ENCODE measurements at places on chromosomes 7 and 10. TPM values are rescaled to one million over a fixed set of nuclear protein-coding genes. Genes with fewer than 3 reads are reported as not detected.

DNA sequence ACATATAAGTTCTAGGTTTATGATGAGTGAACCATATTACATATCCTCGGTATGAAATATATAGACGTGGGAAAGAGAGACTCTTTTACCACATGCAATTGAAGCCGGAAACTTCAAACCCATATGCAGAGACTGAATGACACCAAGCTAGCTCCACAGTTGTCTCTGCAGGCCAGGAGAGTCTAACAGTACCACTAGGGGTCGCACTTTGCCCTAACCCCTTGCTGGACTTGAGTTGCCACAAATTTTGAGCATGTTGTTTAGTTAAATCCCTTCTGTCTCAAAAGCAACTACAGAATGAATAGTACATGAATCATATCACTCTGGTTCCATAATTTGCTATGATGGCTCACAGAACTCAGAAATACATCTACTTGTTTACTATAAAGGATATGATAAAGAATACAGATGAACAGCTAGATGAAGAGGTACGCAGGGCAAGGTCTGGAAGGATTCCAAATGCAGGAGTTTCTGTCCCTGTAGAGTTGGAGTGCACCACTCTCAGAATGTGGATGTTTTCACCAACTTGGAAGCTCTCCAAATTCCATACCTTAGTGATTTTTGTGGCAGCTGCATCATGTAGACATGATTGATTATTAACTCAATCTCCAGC lies 112.4 kb upstream of the YAE1 start:
- H3K27ac ChIP-seq = no peak overlapping the region
- peaks cover 14% of the 10 kb centered on the region for H3K27me3 ChIP-seq
- H3K4me3 ChIP-seq = no peak overlapping the region
- DNase-seq = peak; percentile 44

DNMBP gene
- 6.4 TPM for total RNA-seq

DNA sequence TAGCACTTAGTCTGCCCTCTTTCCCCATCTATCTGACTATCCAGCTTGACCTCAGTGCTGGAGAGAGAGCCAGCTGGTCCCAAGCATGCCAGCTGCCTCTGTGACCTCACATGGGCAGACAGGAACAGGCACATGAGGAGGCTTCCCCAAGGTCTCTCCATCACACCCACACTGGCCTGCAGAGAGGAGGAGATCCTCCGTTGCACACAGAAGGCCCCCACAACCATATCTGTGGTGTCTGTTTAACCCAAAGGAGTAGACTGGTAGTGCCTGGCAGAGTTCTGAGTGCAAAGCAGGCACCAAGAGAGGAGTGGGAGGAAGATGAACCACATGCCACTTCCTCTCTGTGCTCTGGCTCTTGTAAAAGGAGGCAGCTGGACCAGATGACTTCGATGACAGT lies 4.8 kb upstream of the ANK3 start:
- H3K27me3 ChIP-seq = no peaks in the 10 kb centered on the region
- no peaks in the 10 kb centered on the region for H3K4me1 ChIP-seq
- no peak overlapping the region for H3K27ac ChIP-seq
- H3K36me3 ChIP-seq = no peaks in the 10 kb centered on the region

SNX10 gene
- 26.0 TPM for total RNA-seq

GRCh38 chr10:6958711-6959110 lies 378.6 kb upstream of the PRKCQ start:
- DNase-seq = no peak
- no peaks in the 10 kb centered on the region for H3K27me3 ChIP-seq
- no peaks in the 10 kb centered on the region for H3K4me1 ChIP-seq
- H3K36me3 ChIP-seq = no peaks in the 10 kb centered on the region

TAS2R4 gene
- total RNA-seq = 0.80 TPM

GRCh38 chr10:88116971-88117626 lies 253.7 kb downstream of the PTEN start:
- no peaks in the 10 kb centered on the region for H3K36me3 ChIP-seq
- H3K27ac ChIP-seq = no peak overlapping the region
- no peak for DNase-seq
- no peak overlapping the region for H3K4me3 ChIP-seq
- H3K4me1 ChIP-seq = 0 out of 2 replicates have a peak, but pooled peaks cover 5% of the 10 kb centered on the region

- H3K27me3 ChIP-seq = no peaks in the 10 kb centered on the region
- no peak overlapping the region for H3K27ac ChIP-seq
- H3K36me3 ChIP-seq = peaks cover 12% of the 10 kb centered on the region
- H3K4me1 ChIP-seq = peaks cover 20% of the 10 kb centered on the region
- no peak for DNase-seq
Measured at GRCh38 chr10:72223743-72224101, 7.6 kb upstream of the ASCC1 start.

DNA sequence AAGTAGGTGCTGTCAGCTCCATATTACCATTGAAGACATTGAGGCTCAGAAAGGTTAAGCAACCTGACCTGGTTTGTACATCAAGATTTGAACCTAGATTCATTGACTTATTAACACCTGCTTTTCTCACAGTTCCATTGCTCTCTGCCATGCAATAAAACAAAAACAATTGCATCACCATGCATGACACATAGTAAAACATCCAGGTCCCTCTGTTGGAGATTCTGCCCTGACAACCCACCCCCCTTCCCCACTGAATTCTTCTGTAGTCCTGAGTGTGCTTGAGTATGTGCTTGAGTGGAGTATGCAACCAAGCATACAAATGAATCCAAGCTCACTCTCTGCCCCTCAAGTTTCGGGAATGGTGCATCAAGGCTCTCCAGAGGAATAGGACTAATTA lies 6.0 kb upstream of the LMBR1 start:
- no peak overlapping the region for H3K27ac ChIP-seq
- H3K27me3 ChIP-seq = no peaks in the 10 kb centered on the region
- no peak overlapping the region for H3K4me3 ChIP-seq
- H3K36me3 ChIP-seq = no peaks in the 10 kb centered on the region

GRCh38 chr10:118732245-118733165 lies 22.3 kb downstream of the CACUL1 start:
- no peaks in the 10 kb centered on the region for H3K27me3 ChIP-seq
- no peak overlapping the region for H3K4me3 ChIP-seq
- no peaks in the 10 kb centered on the region for H3K36me3 ChIP-seq

MCU gene
- total RNA-seq = 28.7 TPM

- peaks cover 13% of the 10 kb centered on the region for H3K4me1 ChIP-seq
- H3K27ac ChIP-seq = no peak overlapping the region
- peaks cover 37% of the 10 kb centered on the region for H3K27me3 ChIP-seq
- H3K36me3 ChIP-seq = no peaks in the 10 kb centered on the region
- DNase-seq = no peak
Measured at GRCh38 chr10:78864761-78865537, 203.8 kb upstream of the ZMIZ1 start.

DNA sequence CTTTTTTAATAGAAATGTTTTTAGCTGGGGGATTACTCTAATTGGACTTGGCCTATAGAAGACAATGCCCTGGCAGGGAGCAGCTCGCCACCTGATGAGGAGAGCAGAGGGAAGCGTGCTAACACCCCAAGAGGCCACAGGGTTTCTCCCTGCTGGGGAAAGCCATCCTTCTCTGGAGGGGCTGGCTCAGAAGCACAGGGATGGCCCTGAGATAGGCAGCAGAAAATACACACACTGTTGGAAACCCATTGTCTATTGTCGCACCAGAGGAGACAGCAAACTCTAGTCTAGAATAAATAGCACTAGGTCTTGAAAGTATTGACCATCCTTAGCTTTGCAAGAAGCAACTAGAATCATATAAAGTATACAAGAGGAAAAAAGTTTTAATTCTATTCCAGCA lies 5.4 kb downstream of the COBL start:
- H3K27ac ChIP-seq = no peak overlapping the region
- DNase-seq = no peak
- no peaks in the 10 kb centered on the region for H3K27me3 ChIP-seq

OR2F1 gene
- 0.90 TPM for total RNA-seq

GRCh38 chr10:69438536-69439349 lies 12.5 kb upstream of the TSPAN15 start:
- no peak overlapping the region for H3K27ac ChIP-seq
- peaks cover 24% of the 10 kb centered on the region for H3K4me1 ChIP-seq
- no peak for DNase-seq

DNA sequence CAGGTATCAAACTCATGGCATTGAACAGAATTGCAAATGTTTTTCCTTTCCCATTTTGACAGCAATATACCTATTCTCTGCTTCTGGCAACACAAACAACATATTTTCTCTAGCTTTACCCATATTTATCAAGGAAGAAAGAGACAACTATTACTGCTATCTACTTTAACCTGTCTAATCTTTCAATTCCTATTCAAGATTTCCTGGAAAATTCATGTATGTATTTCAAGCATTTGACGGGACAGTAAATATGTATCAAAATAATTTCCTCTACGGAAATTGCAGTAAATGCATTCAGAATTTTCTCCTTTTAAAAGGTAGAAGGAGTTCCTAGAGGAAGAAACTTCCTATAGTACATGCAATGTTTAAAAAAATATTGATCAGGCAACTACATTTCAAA lies 179.3 kb upstream of the LRRN3 start:
- H3K36me3 ChIP-seq = no peaks in the 10 kb centered on the region
- DNase-seq = no peak
- no peaks in the 10 kb centered on the region for H3K27me3 ChIP-seq
- no peak overlapping the region for H3K27ac ChIP-seq

FAM237B gene
- not detected for total RNA-seq

MEPCE gene
- total RNA-seq = 26.0 TPM

GRCh38 chr10:50033481-50033880 lies 34.3 kb upstream of the WASHC2A start:
- H3K4me3 ChIP-seq = no peak overlapping the region
- H3K36me3 ChIP-seq = no peaks in the 10 kb centered on the region
- DNase-seq = no peak

- DNase-seq = no peak
- no peak overlapping the region for H3K4me3 ChIP-seq
- H3K27me3 ChIP-seq = peaks cover 8% of the 10 kb centered on the region
- H3K36me3 ChIP-seq = no peaks in the 10 kb centered on the region
- H3K4me1 ChIP-seq = no peaks in the 10 kb centered on the region
Measured at GRCh38 chr10:124267911-124268549, 150.7 kb downstream of the OAT start.

GRCh38 chr7:69464035-69464434 lies 134.2 kb upstream of the AUTS2 start:
- H3K27me3 ChIP-seq = no peaks in the 10 kb centered on the region
- DNase-seq = no peak
- H3K4me3 ChIP-seq = no peak overlapping the region
- H3K4me1 ChIP-seq = no peaks in the 10 kb centered on the region

TSPAN12 gene
- 0.70 TPM for total RNA-seq

GRCh38 chr7:140989068-140989467 lies 25.7 kb downstream of the MRPS33 start:
- H3K27ac ChIP-seq = no peak overlapping the region
- no peak overlapping the region for H3K4me3 ChIP-seq
- H3K27me3 ChIP-seq = no peaks in the 10 kb centered on the region
- DNase-seq = peak; percentile 61
- peaks cover 64% of the 10 kb centered on the region for H3K4me1 ChIP-seq

MYL10 gene
- not detected for total RNA-seq

DNA sequence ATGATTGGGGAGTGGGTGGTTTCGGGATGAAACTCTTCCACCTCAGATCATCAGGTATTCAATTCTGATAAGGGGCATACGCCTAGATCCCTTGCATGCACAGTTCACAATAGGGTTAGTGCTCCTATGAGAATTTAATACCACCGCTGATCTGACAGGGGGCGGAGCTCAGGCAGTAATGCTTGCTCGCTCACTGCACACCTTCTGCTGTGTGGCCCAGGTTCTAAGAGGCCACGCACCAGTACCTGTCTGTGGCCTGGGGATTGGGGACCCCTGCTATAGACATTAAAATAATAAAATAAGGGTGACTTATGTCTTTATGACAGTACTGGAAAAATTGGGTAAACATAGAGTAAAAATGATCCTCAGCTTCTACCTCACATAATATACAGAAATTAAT lies 66.1 kb downstream of the SAMD9 start:
- H3K27me3 ChIP-seq = no peaks in the 10 kb centered on the region
- no peak for DNase-seq
- no peak overlapping the region for H3K27ac ChIP-seq

OR2A42 gene
- total RNA-seq = not detected

DNA sequence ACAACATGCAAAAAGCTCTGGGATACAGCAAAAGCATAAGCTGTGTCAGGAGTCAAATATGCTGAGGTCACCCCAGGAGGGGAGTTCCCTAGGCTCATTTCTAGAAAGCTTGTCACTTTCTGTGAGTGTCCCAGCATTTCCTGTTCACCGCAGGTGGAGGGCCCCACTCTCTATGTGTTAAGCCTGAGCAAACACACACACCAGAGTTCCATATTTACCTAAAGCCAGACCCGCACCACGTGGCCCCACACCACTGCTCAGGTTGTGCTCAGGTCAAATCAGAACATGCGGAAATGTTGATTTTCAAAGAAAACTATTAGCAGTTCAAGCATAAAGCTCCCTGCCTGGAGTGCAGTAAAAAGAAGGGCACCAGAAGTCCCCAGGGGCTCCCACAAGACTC lies 259.6 kb upstream of the PPP2R2D start:
- peak; percentile 43 for DNase-seq
- H3K4me1 ChIP-seq = peaks cover 12% of the 10 kb centered on the region
- H3K27me3 ChIP-seq = peaks cover 3% of the 10 kb centered on the region
- H3K36me3 ChIP-seq = no peaks in the 10 kb centered on the region
- H3K4me3 ChIP-seq = no peak overlapping the region

DNA sequence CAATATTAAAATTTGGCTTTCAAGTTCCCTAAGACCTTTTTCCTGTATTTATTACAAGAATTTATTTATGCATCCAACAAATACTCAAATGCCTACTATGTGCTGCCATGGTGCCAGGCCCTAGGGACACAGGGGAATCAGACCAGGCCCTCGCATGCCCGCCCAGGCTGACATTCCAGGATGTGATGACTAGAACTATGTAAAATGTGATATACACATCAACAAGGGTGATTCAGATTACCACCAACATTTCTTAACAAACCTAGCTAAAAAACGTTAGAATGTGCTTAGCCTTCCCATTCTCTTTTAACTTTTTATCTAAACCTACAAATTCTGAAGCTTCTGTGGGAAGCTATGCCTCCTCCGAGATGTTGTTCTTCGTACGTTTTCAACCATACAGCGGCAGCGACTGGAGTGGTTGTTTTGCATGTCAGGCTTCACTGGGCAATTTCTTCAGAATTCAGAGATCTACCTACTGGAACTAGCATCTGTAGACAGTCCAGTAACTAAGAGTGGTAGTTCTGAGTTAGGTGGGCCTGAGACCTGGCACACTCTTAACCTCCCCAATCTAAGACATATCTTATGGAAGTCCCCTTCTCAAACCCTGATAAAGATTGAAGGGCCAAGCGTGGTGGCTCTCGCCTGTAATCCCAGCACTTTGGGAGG lies 22.1 kb downstream of the GNA12 start:
- no peak overlapping the region for H3K4me3 ChIP-seq
- H3K27me3 ChIP-seq = no peaks in the 10 kb centered on the region
- peak overlapping the region; percentile 76 for H3K27ac ChIP-seq
- DNase-seq = no peak
- peaks cover 94% of the 10 kb centered on the region for H3K4me1 ChIP-seq

CALCR gene
- not detected for total RNA-seq

DNA sequence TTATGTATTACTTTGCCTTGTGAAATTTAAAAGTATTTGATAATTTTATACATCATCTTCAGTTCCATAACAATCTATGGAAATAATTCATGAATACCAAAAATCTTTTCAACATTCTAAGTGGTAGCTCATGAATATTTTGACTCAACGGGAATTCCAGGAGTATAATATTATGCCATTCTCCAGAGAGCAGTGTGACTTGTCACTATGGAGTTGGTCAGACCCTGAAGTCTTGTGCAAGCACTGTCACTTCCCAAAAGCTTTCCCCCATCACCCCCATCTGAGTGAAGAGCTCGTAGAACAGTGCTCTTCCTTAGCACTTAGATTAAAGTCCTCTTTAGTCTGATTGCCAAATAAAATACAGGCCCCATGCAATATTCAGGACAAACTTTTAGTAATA lies 29.4 kb upstream of the CCNJ start:
- no peak overlapping the region for H3K27ac ChIP-seq
- H3K27me3 ChIP-seq = no peaks in the 10 kb centered on the region
- DNase-seq = no peak
- H3K4me1 ChIP-seq = no peaks in the 10 kb centered on the region
